ENCODE measurements at places on chromosomes 5 and 9.

GRCh38 chr5:112109331-112110007 is 309.6 kb downstream of the EPB41L4A start:
- DNase-seq: no peak

- no peak for DNase-seq
These were observed 12.5 kb downstream of the PRDM6 start for GRCh38 chr5:123101556-123101955.

DNA sequence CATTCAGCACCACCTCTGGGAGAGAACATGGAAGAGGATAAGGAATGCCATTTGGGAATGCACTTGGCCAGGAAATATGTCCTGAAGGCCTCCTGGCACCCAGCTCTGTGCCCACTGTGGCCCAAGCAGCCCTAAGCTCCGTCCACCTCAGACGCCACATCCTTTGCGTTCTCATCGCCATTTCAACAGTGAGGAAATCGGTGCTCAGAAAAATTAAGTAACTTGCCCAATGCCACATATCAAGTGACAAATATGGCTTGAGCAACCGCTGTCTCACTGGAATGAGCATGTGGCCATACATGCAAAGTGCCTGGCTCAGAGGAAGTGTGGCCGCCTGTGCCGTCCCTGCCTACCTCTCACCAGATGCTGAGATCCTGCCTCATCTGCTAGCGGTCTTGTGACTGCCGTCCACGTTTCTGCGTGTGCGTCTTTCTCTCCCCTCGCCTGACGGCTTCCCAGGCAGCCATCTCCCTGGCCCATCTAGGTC is 984 bp upstream of the DOK3 start:
- no peak for DNase-seq

DNA sequence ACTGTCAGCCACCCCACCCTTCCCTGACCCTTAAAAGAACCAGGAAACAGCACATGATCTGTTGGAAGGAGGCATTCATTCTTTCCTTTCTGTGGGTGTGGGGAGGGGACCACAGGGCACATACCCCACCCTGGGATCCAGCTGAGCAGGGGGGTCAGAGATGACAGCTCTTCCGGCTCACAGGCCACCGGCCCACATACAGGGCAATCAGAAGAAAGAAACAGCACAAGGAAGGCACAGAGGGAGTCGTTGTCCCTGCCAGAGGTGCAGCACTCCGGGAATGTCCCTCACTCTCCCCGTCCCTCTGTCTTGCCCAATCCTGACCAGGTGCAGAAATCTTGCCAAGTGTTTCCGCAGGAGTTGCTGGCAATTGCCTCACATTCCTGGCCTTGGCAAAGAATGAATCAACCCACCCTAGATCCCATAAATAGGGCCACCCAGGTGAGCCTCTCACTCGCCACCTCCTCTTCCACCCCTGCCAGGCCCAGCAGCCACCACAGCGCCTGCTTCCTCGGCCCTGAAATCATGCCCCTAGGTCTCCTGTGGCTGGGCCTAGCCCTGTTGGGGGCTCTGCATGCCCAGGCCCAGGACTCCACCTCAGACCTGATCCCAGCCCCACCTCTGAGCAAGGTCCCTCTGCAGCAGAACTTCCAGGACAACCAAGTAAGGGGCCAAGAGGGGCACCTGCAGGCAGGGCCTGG is at the start of gene LCN2:
Gene LCN2, plus strand, starts transcription at position 453 of the 701 bp plus-strand sequence. Its CDS starts 73 bp downstream, at position 526.
- DNase-seq: no peak

DNA sequence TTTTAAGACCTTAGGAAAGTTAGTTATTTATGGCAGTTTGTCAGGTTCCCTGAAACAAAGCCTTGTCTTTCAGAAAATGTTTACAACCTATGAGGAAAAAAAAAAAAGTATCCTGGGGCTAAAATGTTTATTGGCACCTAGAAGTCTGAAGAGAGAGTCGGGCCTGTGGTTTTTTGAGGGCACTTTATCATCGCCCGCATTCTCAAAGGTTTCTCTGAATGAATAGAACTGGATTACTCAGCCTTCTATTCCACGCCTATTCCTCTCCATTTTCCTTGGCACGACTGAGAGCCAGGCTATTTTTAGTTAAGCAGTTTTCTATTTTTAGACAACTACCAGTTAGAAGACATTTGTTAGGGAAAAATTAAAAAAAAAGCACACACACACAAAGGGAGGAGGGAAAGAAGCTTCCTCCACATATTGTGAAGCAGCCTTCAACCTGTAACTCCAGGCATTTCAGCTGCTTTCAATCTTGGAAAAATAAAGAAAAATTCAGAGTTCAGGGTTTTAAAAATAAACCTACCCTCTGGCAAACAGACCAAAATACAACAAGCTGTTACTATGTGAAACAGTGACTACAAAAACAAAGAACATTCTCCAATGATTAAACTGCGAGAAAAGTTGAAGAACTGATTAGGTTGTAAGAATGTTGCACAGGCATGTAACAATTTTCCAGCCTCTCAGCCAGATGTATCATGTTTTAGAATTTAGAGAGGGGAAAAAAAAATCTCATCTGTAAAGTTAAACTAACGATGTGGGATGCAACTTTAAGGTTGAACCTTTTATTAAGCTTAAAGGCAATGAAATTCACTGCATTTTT is 97.0 kb downstream of the MEF2C start:
- DNase-seq: no peak
